ENCODE measurements at places on chromosomes 1 and 21.

- no peak for DNase-seq
Observed at GRCh38 chr1:228956864-228957263, 221.6 kb downstream of the RHOU start.

DNA sequence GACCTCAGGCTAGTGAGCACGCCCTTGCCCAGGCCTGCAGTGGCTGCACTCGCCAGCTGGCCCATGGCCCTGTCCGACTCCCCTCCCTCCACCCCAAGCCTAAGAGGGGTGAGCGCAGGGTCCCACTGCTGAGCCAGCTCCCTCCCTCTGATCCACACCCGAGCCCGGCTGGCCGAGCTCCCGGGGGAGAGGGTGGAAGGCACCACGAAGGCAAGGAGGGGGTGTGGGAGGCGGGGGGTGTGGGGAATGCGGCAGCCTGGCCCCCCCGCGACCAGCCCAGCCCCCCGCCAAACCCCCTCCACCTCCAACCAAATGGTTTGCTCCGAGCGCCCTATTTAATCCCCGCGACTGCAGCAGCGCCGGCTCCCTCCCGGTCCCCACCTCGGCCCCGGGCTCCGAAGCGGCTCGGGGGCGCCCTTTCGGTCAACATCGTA, at the start of gene CADM3:
Gene CADM3, plus strand, starts transcription at position 362 of the 434 bp plus-strand sequence. CDS start 151 bp downstream, outside the sequence.
- DNase-seq, result peak; percentile 13

DNA sequence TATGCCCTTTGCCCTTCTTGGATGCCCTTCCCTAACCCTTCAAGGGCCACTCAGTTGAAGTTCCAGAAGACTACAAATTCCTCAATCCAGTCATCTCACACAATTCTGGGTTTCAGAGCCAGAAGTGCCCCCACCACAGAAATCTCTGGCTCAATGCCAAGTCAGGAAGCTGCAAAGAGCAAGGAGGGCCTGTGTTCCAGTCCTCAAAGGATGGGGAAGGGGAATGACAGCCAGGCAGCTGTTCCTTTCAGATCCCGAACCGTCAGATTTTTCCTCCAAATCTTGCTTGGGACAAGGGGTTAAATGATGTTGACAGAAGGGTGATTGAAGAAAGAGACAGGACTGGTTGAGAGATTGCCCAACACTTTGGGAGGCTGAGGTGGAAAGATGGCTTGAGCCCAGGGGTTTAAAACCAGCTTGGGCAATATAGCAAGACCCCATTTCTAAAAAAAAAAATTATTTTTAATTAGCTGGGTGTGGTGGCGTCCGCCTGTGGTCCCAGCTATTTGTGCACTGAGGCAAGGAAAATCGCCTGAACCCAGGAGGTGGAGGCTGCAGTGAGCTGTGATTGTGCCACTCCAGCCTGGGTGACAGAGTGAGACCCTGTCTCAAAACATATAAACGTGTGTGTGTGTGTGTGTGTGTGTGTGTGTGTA, 716 bp upstream of the HPDL start:
- no peak for DNase-seq

- DNase-seq, result no peak
Observed at GRCh38 chr1:162279136-162279498, 97.5 kb downstream of the SPATA46 start.

- DNase-seq, result no peak
Observed at GRCh38 chr1:208298593-208299269, 54.5 kb upstream of the PLXNA2 start.

DNA sequence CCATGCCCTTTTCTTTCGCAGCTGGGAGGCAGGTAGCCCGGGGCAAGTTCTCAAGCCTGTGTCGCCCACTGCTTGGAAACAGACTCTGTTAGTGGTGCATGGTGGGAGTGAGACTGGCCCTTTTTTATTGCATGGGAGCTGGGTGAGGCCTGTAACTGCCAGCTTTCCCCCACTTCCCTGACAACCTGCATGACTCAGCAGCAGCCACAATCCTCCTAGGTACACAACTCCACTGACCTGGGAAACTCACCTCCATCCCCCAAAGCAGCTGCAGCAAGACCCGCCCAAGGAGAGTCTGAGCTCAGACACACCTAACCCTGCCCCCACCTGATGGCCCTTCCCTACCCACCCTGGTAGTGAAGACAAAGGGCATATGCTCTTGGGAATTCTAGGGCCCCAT, 25.8 kb downstream of the PIGP start:
- DNase-seq, result no peak

DNA sequence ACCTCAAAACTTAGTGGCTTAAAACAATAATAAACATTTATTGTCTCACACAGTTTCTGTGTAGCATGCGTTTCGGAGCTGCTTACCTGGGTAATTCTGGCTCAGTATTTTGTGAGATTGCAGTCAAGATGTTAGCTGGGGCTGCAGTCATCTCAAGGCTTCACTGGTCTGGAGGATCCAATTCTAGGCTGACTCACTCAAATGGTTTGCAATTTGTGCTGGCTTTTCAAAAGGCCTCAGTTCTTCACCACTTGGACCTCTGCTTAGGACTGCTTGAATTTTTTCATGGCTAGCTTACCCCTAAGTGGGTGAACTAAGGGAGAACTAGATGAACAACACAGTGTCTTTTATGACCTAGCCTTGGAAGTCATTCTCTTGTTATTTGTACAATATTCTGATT, 21.0 kb downstream of the XPR1 start:
- DNase-seq, result peak; percentile 17

- peak; percentile 44 for DNase-seq
Observed at GRCh38 chr1:214615871-214616270, 12.9 kb downstream of the CENPF start.

DNA sequence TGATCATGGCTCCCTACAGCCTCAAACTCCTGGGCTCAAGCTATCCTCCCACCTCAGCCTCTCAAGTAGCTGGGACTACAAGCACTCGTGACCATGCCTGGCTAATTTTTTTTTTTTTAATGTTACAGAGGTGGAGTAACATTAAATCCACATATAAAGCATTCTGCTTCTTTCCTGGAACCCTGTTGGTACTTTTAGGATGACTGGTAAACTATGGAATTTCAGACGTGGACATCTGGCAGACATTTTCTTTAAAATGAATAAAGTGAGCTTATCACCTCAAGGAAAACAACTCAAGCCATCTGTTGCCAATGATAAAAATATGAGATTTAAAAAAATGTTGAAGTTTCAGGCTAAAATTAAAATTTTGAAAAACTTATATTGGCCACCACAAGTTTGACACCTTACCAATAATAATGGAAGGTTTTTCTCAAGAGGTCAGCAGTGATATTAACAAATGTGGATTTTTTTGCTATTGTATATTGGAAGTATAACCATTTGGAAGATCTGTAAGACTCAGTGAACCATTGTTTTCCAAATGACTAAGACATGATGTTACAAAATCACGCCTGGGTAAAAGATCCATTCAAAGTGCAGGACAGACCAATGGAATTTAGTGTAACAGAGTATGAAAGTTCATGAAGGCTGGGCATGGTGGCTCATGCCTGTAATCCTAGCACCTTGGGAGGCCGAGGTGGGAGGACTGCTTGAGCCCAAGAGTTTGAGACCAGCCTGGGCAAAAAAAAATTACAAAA, 52.7 kb upstream of the EIF4G3 start:
- DNase-seq, result peak; percentile 56

GRCh38 chr1:166084613-166085012, 82.2 kb downstream of the FAM78B start:
- DNase-seq, result no peak

DNA sequence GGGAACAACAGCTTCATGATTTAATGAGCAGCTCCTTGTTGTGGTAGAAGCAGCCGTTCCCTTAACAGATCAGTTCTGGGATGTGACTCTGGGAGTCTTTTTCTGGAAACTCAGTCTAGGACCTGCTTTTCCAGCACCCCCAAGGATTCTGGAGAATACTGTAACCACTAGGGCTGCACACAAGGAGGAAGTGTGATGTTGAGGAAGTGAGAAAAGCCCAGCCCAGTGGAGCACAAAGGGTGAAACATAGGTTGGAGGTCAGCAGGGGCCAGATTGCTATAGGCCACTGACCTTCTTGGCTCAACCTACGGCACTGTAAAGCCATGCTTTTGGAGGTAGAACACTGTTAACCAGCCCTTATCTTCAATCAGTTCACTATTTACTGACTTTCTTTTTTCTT, 10.1 kb upstream of the PLA2G5 start:
- no peak for DNase-seq

GRCh38 chr21:45300786-45301520, 13.3 kb upstream of the POFUT2 start:
- DNase-seq, result no peak

DNA sequence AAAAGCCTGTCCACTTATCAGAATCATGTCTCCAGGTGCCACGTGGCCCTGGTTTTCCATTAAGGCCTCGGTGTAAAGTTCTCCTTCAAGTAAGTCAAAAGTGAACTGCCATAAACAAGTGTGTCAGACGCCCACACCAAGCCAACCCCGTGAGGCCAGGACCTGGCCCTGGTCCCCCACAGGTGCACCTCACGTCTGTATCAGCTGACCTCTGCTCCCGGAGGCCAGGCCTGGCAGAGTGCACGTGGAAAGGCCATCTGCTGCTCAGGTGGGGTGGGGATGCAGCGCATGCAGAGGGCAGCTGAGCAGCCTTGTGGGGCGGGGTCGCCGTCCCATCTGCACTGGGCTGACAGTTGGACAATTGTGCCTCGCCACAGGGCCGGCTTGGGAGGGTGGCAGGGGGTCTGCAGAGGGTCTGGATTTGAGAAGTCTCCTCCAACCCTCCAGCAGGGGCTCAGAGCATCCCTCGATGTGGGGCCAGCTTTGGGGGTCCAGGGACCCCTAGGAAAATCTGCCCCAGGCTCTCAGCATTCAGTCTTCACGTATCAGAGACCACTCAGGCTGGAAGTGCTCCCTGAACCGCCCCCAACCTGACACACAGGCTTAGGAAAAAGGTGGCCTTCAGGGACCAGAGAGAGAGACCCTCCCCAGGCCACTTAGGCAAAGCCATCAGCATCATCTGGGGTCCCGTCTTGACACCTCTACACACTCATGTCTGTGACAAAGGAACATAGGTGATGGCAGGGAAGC, 3.0 kb downstream of the SLC19A1 start:
- DNase-seq, result no peak

All from EL (cell line).